Stimulated activated CD4-positive, alpha-beta T cell treated with anti-CD3 and anti-CD28 coated beads, Interleukin-1b, Interleukin-23, amount 100 ng/mL, for 4 hours (primary cell): ENCODE measurements at places on chromosomes 11 and 22.

- no peak for DNase-seq
Observed at GRCh38 chr11:116467823-116468222, 305.0 kb downstream of the BUD13 start.

DNA sequence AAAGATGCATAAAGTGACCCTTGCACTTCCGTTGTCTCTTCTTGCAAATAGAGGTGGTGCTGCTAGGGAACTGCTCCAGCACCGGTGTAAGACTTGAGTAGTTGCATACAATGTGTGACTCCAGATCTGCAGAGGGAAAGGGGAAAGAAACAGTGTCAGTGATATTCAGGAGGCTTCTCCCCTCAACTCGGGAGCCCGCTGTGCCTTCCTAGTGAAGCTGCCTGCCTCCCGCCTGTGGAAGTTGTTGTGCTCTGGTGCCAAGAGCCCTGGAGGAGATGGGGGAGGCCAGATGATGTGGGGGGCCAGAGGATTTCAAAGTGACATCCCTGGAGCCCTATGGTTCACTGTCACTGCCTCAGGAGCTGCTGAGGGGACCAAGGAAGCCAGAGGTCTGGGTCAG is 30.4 kb downstream of the RELT start:
- no peak for DNase-seq

- DNase-seq: no peak
Observed at GRCh38 chr11:117193130-117194020, 5.8 kb upstream of the TAGLN start.

DNA sequence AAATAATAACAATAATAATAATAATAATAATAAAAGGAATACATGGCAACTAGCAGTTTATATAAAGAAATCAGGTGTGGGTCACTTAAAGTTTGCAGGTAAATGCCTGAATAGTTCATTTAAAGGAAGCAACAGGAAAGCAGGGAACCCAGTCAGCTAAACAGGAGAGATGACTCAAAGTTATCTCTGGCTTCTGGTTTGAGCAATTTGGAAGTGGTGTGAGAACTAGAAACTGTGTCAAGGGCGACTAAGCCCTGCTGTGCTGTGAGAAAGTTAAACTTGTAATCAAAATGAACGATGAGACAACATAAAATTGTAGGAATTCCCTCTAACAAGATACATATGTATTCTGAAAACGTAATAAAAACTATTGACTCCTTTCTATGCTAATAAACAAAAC is 35.5 kb downstream of the SLC22A9 start:
- DNase-seq: no peak

GRCh38 chr11:68447015-68447801 is 13.3 kb upstream of the PPP6R3 start:
- DNase-seq: peak; percentile 66

- DNase-seq: no peak
Observed at GRCh38 chr11:133951327-133952198, 5.2 kb downstream of the IGSF9B start.

- no peak for DNase-seq
Observed at GRCh38 chr11:134468796-134469195, 56.8 kb upstream of the B3GAT1 start.

GRCh38 chr11:134097166-134097565 is 28.3 kb downstream of the JAM3 start:
- DNase-seq: no peak

DNA sequence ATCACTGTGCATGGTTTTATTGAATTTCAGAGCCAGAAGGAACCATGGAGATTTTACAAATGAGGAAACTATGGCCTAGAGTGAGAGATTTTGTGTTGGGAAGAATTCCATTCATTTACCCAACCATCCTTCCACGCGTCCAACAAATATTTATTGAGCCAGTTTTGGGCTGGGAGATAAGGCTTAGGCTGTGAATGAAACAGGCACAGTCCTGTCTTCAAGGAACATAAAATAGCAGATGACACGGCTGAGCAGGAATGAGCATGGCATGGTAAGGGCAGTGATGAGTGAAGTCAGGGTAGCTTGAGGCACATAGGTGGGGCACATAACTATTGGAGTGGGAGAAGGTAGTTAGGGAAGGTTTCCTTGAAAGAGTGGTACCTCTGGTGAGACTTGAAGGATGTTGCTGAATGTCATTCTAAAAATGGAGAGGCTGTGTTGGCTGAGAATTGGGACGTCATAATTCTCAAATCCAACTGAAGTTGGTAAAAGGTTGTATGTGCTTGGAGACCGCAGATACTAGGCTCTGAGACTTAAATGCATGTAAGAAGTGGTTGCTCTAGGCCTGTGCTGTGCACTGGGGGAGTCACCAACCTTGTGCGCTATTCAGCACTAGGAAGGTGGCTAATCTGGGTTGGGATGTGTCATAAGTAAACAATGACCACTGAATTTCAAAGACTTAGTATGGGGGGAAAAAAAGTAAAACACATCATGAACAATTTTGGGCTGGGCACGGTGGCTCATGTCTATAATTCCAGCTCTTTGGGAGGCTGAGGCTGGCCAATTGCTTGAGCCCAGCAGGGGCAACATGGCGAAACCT is 51.9 kb downstream of the TEAD1 start:
- no peak for DNase-seq

DNA sequence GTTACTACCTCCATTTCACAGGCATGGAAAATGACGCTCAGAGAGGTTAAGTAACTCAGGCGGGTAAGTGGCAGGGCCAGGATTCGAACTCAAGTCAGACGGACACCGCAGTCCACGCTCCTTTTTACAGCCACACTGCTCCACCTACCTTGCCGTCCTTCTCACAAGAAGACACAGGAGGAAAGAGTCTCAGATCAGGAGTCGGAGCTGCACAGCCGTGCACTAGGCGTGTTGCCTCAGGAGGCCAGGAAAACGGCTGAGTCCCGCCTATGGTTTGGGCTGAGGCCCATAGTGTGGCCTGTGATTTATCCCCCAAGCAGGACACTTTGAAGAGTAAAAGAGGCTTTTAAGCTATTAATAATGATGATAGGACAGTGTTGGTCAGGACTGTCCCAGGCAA is 44.7 kb upstream of the CD5 start:
- DNase-seq: no peak

DNA sequence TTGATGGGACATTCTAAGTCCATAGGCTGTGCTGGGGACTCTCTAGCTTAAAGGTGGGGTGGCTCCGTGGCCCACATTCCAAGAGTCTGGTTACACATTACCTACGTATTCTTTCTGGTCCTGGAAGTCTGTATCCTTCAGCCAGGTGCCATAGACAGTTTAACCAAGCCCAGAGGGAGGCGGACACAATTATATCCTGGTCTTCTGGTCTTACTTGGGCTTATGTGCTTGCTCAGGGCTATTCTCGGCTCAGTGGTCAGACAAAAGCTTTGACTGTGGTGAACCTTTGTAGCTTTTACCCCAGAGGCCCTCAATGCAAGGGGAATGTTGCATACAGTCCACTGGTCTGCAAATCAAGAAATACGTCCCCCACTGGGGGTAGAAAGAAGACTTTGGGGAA is 3.4 kb upstream of the INCENP start:
- no peak for DNase-seq

DNA sequence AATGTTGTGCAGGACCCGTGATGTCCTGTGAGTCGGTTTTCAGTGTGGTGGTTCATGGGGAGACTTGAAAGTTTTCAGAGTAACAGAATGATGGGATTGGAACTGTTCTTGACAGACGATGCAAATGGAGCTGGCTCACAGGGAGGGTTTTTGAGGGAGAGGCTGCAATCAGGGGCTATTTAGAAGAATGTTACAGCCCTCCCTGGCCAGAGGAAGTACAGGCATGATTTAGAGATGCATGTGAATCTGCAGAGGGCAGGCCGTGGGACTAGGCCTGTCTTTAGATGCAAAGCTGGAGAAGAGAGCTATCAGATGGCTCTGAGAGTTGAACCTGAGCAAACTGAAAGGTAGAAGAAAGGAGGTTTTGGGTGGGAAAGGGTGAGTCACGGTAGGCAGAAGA is 74.6 kb upstream of the YWHAH start:
- DNase-seq: no peak

DNA sequence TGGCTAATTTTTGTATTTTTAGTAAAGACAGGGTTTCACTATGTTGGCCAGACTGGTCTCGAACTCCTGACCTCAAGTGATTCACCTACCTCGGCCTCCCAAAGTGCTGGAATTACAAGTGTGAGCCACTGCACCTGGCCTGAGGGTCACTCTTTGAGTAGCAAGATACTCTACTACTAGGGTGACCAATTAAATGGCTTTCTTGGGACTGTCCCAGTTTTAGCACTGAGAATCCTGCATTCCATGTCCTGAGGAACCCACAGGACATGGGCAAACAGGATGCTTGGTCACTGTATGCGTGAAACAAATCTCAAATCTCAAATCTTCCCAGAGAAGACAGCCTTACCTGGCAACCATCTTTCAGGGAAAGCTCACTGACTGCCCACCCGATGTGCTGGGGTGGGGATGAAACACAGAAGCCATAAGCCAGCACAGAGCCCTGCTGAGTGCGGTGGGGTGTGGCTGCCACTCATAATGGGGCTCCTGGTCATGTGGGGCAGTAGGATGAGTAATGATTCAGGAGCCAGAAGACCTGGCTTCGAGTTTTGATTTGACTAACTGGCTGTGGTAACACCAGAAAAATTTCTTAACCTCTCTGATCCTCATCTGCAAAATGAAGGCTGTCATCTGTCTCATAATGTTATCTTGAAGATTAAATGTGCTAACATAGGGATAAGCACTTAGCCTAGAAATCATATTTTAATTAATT is 11.5 kb downstream of the CLMP start:
- DNase-seq: no peak

DNA sequence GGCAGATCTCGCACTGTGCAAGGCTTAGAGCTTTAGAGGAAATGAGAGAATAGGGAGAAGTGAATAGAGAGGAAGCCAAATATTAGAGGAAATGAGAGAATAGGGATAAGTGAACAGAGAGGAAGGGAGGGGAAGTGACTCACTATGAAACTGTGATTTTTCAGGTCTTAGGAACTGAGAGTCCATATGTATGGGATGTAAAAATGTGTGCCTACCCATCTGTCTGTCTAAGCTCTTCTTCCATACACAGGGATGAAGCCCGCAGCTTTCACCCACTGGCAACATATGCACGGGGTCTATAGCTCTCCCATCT is 6.4 kb upstream of the CCDC86 start:
- no peak for DNase-seq

- no peak for DNase-seq
Observed at GRCh38 chr11:127994736-127995135, 592.6 kb downstream of the ETS1 start.

GRCh38 chr11:111878385-111878848 is 548 bp downstream of the FDXACB1 start:
- DNase-seq: no peak

- DNase-seq: no peak
Observed at GRCh38 chr11:58928691-58929090, 10.6 kb upstream of the GLYATL1 start.

GRCh38 chr11:123231256-123231655 is 36.2 kb upstream of the CLMP start:
- DNase-seq: no peak

GRCh38 chr11:68651208-68651984 is 32.9 kb upstream of the GAL start:
- no peak for DNase-seq

GRCh38 chr11:30823119-30823518 is 237.0 kb upstream of the MPPED2 start:
- no peak for DNase-seq

DNA sequence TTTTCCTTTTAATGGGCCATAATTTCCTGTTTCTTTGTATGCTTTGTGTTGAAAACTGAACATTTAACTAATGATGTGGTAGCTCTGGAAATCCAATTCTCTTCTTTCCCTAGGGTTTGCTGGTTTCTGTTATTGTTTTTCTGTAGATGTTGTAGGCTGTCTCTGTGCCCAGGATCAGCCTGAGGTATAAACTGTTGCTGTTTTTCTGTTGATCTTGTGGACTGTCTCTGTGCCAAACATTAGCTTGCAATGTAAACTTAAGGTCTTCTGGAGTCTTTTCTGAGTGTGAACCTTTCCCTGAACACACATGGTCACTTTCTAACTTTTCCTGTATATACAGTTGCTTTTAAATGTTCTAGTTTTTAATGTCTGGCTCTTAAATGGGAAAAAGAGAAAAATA is 5.9 kb upstream of the TSKU start:
- DNase-seq: no peak

DNA sequence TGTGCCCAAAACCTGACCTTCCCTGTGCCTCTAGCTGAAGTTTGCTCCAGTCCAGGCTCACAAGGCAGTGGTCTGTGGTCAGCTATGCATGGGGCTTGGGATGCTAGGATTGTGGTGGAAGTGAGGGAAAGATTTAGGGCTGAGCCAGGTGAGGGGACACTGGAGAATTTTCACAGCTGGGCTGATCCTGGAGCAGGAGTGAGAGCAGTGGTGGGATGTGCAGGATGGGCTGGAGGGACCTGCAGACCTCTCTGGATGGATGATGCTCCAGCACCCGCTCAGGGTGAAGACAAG is 23.9 kb upstream of the KDM2A start:
- no peak for DNase-seq

DNA sequence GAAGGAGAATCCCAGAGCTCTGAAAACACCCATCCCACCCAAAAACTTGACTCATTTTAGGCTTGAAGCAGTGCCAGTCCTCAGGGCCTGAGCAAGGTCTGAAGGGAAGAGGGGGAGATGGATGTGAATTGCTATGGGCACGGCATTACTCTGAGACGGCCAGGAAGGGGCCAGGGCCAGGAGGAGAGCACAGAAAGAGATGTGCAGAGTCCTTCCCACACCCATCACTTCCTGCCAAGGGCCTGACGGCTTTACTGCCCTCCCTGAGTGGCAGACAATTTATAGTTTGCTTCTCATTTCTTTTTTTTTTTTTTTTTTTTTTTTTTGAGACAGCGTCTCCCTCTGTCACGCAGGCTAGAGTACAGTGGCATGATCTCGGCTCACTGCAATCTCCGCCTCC is 22.5 kb downstream of the TAB1 start:
- no peak for DNase-seq

- no peak for DNase-seq
Observed at GRCh38 chr11:106063009-106063408, 14.1 kb downstream of the KBTBD3 start.

GRCh38 chr22:22085702-22086500 is 103.3 kb upstream of the TOP3B start:
- no peak for DNase-seq

DNA sequence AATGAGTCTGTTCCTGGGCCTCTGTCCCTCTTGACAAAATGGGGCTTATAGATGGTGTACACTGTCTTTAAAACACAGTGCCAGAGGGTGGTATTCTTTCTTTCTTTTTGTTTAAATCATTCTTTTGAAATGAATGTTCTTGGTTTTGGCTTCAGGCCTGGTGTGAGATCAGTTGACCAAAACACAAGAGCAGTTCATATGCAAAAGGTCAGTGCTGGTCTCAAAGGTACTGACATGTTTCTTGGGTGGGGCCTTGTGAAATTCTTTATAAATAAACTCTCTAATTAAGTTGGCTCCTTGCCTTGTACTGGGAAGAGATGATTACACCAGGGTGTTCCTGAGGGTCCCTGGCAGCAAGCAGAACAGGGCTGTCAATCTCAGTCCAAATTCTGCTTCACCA is 110.0 kb downstream of the FBXO7 start:
- DNase-seq: no peak

DNA sequence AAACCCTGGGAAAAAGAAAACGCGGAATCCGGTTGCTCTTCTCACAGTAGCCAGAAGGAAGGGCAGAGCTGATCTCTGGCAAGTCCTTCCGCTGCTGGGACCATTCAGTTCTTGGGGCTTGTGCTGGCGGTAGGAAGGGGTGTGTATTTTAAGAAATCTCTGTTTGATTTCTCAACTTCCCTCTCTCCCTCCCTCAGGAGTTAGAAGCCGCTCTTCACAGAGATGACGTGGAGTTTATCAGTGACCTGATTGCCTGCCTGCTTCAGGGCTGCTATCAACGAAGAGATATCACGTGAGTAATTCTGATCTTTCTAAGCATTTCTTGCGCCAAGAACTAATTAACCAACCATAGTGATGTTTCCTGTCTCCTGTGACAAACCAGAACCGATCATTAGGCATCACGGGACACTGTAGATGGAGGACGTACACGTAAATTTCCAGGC is 85.9 kb upstream of the SLC25A18 start:
- DNase-seq: no peak
